ENCODE measurements at places on chromosomes 7 and 10.

- DNase-seq: no peak
Observed at GRCh38 chr7:77691892-77692491, 4.3 kb upstream of the RSBN1L start.

DNA sequence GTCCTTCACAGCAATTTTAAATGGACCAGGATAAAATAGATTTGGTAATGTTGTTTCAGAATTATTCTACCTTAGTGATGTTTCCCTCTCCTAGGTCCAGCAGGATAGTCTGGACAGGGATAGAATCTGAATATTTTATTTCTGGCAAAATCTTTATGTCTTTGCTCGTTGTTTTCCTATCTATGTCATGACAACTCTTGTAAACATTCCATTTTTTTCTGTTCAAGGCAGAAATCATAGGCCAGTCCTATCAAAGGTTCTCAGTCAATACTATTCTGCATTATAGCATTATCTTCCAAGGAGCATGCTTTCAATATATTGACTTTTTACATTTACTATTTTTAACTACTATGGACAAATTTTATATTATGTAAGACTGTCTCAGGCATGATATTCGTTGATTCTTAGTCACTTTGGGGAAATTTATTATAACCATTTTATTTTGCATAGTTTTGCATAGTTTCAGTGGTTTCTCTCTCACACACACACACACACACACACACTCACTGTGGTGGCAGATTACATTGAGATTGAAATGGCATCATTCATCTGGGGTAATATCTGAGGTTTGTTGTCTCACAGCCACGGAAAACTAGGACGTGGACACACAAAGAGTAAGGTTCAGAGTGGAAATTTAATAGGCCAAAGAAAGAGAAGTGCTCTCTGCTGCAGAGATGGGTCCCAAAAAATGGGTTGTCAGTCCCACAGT is 17.2 kb downstream of the TAS2R60 start:
- no peak for DNase-seq

GRCh38 chr7:38316733-38317360 is 43.4 kb upstream of the TARP start:
- DNase-seq: no peak

- DNase-seq: no peak
Observed at GRCh38 chr7:115526278-115526677, 504.3 kb downstream of the TFEC start.

Data from NCI-H2171 treated with DMSO at 0.1 percent for 48 hours (cell line).